ENCODE measurements at places on chromosomes 1 and 21.

- DNase-seq, result no peak
Measured at GRCh38 chr1:17671314-17671705, 83.8 kb upstream of the ACTL8 start.

GRCh38 chr1:15370781-15371520 lies 38.7 kb upstream of the EFHD2 start:
- DNase-seq, result no peak

DNA sequence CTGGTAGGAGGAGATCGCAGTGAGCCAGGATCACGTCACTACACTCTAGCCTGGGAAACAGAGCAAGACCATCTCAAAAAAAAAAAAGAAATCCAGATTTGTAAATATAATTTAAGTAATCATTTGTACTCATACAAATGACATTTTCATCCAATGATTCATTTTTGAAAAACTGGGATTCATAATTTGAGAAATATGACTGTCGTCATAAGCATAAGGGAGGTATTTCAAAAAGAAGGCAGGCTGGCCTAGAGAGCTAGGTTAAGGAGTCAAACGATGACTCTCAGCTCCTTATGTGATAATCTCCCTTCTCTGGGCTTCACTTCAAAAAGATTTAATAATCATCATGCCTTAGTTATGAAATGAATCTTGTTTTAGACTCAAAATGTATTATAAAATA lies 2.3 kb downstream of the GART start:
- no peak for DNase-seq

GRCh38 chr1:40699787-40700186 lies 8.3 kb downstream of the NFYC start:
- DNase-seq, result no peak

DNA sequence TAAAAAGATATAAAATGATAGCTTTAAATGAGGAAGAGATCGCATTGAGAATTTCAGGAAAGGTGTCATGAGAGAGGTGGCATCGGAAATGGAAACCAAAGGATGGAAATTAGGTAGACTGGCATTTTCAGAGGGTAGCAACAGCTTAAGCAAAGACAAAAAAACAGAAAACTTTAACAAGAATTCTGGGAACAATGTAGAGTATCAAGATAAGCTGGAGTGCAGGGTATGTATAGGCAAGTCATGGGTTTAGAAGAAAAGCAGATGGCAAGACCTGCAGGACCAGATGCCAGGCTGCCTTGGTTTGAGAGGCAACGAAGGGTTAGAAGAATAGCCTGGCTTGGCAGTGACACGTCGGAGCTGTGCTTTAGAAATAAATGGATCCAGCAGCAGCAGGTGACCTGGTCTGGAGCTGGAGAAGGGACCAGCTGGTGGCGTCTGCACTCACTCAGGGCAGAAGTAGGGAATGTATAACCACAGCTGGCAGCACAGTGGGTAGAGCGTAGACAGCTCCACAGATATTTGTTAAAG lies 149.4 kb upstream of the TIAM1 start:
- DNase-seq, result no peak

- DNase-seq, result no peak
Measured at GRCh38 chr1:67969446-67969845, 81.0 kb downstream of the DIRAS3 start.

DNA sequence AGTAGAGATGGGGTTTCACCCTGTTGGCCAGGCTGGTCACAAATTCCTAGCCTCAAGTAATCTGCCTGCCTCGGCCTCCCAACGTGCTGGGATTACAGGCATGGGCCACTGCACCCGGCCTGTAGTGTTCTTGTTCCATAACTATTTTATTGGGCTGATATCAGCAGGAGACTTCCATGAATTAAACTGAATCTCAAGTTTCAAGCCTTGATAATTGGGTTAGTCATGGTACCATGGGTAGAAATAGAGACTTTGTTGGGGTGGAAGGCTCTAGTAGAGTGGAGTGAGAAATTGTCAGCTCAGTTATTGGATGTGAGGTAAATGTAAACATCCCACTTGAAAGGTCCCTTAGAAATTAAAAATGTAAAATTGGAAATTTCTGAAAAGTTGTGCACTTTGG lies 419.1 kb downstream of the ADGRL2 start:
- DNase-seq, result no peak

DNA sequence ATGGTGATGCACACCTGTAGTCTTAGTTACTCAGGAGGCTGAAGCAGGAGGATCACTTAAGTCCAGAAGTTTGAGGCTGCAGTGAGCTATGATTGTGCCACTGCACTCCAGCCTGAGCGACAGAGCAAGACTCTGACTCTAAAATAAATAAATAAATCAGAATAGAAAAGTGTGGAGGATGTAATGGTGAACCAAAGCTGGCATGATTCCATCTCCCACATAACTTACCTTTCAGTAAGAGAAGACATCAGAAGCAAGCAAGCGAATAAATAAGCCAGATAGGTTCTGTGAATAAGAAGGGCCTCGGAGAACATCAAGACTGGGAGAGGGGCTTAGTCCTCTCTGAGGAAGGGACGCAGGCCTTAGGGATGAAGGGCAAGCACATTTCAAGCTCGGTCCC lies 59.5 kb downstream of the TOMM20 start:
- no peak for DNase-seq

GRCh38 chr21:45700461-45700860 lies 56.9 kb downstream of the PCBP3 start:
- no peak for DNase-seq

DNA sequence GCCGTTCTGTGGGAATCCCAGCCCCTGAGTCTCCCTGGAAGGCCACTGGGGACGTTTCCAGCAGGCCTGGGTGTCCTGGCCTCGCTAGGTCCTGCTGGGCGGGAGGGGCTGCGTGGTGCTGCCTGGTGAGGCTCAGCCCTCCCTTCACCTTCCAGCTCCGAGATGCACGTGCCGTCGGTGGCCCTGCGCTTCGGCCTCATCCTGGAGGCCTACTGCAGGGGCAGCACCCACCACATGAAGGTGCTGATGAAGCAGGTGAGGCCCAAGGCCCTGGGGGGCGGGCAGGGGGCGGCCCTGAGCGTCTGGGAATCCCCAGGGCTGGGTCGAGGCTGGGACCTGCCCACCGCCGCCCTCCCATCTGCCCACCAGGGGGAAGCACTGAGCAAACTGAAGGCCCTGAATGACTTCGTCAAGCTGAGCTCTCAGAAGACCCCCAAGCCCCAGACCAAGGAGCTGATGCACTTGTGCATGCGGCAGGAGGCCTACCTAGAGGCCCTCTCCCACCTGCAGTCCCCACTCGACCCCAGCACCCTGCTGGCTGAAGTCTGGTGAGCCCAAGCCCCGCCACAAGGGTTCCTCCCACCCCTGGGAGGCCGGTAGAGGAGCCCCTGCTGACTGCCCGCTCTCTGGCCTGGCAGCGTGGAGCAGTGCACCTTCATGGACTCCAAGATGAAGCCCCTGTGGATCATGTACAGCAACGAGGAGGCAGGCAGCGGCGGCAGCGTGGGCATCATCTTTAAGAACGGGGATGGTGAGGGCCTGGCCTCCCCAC lies 70.3 kb downstream of the PIK3CD start:
- no peak for DNase-seq

DNA sequence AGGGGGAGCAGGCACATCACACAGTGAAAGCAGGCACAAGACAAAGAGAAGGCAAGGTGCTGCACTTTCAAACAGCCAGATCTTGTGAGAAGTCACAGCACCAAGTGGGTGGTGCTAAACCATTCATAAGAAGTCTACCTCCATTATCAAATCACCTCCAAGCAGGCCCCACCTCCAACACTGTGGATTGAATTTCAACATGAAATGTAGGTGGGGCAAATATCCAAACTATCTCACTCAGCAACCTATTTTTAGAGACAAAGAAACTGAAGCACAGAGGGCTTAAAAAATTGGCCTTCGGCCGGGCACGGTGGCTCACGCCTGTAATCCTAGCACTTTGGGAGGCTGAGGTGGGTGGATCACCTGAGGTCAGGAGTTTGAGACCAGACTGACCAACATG lies 90.4 kb downstream of the UBE2U start:
- DNase-seq, result no peak

DNA sequence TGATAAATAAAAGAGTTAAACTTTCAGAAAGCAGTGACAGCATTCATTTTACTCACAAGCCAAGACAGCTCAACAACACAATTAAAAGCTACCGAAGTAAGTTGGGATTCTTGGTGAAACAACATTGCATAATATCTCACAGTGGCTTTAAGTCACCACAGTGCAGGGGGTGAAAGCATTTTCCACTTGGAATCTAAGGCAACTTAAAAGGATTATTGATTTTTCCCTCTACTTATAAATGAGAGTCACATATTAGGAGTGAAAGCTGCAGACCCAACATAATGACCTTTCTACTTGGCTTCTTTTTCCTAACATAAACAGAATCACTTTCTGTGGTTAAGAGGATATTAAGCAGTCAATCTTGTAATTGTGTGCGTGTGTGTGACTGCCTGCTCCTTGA lies 536.6 kb upstream of the CXADR start:
- no peak for DNase-seq
